ENCODE measurements at places on chromosomes 7 and 10.

DNA sequence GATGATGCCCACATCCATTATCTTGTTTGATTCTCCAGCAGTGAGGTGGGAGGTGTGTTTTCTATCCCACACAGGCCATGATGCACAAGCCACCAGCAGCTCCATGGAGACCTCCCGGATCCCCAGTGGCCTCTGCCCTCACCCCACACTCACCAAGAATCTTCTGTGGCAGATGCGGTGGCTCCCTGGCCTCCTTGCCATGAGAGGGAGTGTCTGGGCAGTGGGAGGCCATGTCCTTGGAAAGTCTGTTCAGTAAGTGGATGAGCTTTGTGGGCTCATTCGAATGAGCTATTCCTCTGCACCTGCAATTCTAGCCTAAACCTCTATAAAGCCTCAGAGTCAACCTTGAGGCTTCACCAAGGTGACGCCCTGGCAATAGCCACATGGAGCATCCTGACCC lies 243.8 kb downstream of the TCERG1L start:
- DNase-seq: no peak

DNA sequence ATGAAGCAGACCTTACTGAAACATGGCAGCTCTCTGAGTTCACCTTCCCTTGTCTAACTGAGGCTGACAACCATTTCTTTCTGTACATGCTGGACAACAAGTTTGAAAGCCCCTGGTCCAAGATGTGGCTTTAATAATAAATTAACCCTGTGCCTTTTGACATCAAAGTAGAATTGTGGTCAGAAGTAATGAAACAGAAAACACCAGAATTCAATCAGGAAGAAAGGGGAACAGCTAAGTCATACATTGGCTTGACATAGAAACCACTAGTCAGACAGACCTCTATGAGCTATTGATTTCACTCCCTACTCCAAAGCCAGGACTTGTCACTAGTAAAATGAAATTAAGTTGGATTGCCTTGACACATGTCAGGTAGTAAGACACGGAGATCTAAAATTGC lies 175.2 kb upstream of the ASAH2 start:
- no peak for DNase-seq

GRCh38 chr10:36349445-36350078 lies 707.5 kb upstream of the FZD8 start:
- no peak for DNase-seq

GRCh38 chr7:77205706-77206105 lies 6.1 kb upstream of the FGL2 start:
- DNase-seq: no peak

DNA sequence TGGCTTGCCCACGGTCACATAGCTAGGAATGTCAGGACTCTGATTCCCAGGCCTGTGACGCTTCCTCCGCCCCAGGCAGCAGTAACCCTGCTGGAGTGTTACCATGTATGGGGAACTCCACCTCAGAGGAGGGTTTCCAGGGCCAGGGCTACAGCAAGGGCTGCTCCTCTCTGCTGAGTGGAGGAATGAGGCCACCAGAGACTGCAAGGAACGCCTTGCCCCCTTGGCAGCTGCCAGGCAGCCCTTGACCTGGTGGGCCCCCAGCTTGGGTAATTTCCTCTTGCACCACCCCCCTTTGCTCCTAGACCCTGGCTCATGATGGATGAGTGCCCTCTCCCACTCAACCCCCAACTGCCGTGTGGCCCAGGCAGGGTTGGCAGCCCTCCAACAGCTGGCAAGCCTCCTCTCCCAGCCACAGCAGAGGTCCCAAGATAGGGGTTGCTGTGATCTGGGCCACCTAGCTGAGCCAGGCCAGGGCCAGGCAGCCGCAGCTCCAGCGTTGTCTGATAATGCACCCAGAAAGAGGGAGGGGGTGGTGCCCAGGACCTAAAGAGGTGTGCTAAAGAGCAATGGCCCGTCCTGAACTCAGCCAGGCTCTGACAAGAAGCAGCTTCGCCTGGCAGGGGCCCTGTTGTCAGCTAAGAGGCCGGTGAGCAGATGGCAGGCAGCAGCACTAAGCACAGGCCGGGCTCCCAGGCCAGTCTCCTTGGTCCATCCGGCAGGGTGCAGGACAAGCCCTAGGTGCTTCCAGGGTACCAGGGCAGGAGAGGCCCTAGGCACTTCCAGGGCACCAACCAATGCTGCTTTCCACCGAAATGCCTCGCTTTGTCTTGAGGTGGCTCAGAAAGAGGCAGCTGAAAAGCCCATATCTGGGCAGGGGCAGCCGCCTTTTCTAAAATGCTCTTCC lies 35.4 kb downstream of the DRGX start:
- peak; percentile 12 for DNase-seq

DNA sequence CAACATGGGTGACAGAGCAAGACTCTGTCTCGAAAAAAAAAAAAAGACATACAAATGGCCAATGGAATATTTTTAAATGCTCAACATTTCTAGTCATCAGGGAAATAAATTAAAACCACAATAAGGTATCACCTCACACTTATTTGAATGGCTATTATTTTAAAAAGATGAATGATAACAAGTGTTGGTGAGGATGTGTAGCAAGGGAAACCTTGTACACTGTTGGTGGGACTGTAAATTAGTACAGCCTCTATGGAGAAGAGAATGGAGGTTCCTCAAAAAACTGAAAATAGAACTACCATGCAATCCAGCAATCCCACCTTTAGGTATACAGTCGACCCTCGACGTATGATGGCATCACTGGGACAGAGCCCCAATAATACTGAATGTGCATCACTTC lies 65.4 kb upstream of the DIP2C start:
- no peak for DNase-seq

GRCh38 chr7:100602889-100603725 lies 944 bp downstream of the PCOLCE start:
- no peak for DNase-seq

DNA sequence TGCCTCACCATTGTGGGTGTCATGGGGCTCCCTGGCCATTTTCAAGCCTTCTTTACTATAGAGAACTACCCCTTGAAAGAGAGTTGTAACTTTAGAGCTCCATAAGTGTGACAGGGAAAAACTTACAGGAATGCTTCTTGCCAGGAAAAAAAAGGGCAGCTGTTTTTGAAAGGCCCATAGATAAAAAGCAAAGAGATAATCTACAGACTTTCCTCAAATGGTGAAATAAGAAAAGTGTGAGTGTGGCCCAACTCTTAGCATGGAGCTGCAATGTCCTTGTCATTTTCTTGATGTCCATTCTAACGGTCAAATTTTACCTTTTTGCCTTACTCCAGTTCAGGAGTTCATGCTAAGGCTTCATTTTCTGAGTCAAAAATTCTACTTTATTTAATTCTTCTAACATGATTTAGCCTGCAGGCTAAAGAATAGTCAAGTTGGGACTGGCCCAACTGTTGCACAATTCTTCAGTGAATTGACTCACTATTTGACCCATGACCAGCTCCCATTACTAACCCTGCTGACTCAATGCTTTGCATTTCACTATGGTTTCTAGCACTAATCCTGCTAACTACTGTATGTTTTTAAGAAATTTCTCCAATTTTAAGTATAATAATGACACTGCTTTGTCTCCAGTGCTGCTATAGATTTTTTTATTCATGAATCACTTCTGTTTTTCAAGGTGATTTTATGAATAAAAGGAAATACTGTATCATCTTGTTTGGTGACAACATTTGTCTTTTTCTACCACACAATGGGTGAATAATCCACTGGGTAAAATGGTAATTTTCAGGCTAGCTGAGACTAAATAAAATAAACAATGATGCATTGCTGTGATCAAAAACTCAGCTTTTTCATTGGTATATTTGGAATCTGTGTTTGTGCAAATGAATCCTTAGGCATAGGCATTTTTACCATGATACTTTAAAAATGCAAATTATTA lies 41.4 kb upstream of the SGCE start:
- no peak for DNase-seq

DNA sequence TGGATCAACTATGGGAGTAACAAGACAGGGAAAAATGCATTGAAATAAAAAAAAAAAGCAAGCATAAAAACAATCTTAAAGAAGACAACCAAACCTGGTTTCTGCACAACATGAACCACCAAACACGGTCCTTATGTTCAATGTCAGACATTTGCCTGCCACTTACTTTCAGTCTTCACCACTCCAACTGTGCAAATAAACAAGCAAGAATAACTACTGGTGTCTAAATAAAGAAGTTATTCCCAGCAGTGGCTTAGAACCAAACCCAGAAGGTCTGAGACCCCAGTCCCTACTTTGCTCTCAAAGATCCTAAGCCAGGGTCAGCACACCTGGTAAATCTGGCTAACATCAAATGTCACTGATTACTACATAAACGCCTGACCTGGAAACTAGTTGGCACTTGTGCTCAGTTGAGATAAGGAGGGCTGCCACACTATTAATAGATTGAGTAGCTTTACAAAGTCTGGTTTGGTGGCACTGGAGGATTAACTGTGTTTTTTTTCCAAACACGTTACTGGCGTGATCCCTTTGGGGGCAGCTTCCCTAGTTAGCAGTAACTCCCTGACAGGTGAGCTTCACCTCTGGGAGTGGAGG lies 62.7 kb upstream of the ABLIM1 start:
- DNase-seq: no peak

Data from NCI-H1694 (cell line).